Activated naive CD8-positive, alpha-beta T cell treated with anti-CD3 and anti-CD28 coated beads, Interleukin-2, amount 10 ng/mL, durations not matched to agents 7 days and 5 days (primary cell): ENCODE measurements at places on chromosomes 11 and 22. TPM values are rescaled to one million over a fixed set of nuclear protein-coding genes. Genes with fewer than 3 reads are reported as not detected.

UPB1 gene
- 0.34 TPM for total RNA-seq

KRTAP5-7 gene
- total RNA-seq: not detected

DNA sequence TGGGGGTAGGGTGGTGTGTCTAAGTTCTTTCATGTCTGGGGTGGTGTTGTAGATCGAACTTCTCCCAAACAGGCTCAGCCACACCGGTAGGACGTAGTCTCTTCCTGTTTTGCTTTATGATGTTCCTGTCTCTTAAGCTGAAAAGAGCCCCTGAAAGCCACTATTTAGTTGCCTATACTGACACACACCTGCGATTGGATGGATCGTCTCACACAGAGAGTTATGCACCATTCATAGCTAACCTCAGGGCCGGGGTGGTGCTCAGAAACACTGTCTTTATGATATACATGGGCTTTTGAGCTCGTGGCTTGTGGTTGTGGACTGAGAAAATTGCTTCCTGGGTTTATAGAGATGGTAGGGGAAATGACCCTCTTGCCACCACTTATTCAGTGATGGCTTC is 137.6 kb downstream of the TEAD1 start:
- no peak for DNase-seq

DHCR7 gene
- 48.8 TPM for total RNA-seq

DNA sequence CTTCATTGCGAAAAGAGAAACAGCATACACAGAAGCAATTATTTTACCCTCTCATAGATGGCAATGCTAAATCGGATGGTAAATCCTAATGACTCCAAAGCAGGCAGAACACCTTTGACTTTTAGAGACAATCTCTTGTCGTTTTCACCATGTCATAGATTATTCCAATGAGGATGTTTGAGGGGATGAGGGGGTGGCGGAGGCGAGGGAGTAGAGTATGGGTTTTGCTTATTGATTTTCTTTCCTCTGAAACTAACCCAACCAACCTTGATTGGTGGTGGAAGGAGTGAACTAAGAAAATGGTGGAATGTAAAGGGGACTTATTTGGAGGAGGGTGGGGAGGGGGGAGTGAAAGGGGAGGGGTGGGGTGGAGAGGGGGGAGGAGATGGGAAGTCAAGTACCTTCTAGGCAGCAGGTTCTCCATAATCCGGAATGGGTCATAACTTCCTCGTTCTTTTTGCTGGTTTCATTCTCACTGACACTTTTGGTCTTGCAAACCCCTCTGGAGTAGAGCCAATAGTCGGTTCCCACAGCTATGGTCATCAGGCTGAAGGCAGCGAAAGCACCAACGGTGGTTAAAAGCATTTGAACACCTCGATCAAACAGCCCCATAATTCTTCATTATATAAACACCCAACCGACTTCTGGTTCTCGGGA is 1.5 kb downstream of the CACNG2 start:
- no peak for DNase-seq

SGSM1 gene
- 0.34 TPM for total RNA-seq

DNA sequence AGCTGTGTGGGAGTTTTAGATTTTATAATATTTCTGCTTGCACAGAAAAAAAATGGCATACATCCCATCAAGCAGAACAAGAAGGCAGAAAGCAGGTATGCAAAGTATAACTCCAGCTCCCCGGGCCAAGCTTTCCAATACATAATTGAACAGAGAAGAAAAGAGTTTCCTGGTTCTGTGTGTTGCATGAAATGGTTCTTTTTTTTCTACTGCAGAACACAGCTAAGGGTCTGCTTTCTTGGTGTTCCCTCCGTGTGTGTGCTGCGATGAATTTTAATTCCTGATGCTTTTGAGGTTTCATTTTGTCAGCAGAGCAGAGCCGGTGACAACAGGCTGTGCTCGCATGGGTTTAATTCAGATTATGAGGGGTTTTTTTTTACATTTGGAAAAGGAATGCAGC is 70.7 kb upstream of the TTC12 start:
- no peak for DNase-seq

DNA sequence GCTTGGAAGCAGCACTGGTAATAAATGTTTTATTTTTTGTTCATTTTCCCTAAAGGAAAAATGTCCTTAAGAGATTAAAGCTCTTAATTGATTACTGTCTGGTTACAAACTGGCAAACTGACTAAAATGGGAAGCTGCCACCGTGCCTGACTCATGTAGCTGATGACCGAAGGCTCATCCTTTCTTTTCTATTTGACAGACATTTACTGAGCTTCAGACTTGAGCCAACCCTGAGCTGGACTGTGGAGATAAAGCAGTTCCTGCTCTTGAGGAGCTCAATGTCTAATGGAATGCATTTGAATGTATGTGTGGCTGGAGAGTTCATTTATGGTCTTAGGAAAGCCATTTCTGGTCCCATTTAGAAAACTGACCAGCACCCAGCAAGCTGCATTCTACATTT is 91.3 kb downstream of the RNF169 start:
- DNase-seq: no peak

DNA sequence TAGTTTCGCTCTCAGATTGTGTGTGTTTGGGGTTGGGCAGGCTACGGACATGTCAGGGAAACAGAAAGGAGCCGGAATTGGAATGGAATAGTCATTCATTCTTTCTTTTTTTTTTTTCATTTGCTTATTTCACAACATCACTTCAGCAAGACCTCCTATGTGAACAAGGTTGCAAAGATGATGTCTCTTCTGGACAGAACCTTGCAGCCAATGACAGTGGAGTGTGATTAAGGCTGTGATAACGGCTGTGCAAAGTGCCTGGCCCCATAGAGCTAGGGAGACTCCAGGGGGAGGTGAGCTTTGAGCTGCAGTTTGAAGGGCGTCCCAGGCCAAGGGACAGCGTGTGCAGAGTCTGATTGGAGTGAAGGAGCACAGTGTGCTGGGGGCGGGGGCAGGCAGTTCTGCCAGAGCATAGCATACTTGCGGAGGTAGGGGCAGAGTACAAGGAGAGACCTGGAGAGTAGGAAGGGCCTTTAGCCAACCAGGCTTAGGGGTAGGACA is 3.4 kb downstream of the TIGD3 start:
- no peak for DNase-seq

DNA sequence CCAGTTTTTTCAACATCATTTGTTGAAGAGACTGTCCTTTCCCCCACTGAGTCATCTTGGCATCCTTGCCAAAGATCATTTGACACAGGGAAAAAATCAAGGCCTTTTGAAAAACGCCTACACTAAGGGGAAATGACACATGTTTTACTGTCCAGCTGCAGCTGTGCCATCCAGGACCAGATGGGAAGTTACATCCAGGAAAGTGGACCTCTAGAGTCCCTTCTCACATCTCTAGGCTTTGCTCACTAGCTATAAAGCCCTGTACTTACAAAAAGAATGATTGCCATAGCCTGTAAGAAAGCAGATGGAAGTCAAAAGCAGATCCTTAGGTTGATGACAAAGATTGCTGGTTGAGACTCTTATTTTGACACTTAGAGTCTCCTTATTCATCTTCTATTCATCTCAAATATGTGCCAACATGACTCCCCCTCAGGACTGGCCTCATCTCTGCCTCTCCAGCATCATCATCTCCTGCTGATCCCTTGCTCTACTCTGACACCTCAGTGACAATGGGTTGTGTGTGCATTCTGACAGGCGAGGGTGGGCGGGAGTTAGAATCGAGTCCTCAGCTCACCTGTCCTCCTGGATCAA is 22.8 kb downstream of the OSBP2 start:
- no peak for DNase-seq

DNA sequence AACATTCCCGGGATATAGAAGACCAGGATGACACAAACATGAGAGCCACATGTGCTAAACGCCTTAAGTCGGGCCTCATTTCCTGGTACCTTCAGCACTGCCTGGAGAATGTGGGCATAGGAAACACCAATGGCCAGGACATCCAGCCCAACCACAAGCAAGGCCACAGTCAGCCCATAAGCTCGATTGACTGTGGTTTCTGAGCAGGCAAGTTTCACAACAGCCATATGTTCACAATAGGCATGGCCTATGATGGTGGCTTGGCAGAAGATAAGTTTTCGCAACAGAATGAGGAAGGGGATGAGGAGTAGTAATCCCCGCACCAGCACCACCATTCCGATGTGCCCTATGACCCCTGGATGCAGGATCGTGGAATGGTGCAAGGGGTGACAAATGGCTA is 26.9 kb upstream of the OR56A1 start:
- no peak for DNase-seq

GRCh38 chr22:32528984-32529982 is 54.7 kb downstream of the FBXO7 start:
- peak; percentile 61 for DNase-seq

OR6X1 gene
- total RNA-seq: not detected

DESI1 gene
- 29.5 TPM for total RNA-seq

DNA sequence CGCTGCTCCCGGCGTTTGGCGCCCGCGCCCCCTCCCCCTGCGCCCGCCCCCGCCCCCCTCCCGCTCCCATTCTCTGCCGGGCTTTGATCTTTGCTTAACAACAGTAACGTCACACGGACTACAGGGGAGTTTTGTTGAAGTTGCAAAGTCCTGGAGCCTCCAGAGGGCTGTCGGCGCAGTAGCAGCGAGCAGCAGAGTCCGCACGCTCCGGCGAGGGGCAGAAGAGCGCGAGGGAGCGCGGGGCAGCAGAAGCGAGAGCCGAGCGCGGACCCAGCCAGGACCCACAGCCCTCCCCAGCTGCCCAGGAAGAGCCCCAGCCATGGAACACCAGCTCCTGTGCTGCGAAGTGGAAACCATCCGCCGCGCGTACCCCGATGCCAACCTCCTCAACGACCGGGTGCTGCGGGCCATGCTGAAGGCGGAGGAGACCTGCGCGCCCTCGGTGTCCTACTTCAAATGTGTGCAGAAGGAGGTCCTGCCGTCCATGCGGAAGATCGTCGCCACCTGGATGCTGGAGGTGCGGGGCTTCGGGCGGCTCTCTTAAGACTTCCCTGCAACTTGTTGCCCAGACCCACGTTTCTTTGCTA is at the start of gene CCND1:
TSS of gene CCND1 (plus strand) at position 162 of the 587 bp plus-strand sequence. CDS start at position 320, 158 bp downstream.
- DNase-seq: peak; percentile 47

GRCh38 chr11:21641869-21642268 is 551.0 kb upstream of the ANO5 start:
- no peak for DNase-seq

CCDC116 gene
- 0.50 TPM for total RNA-seq

TRIM48 gene
- not detected for total RNA-seq

- no peak for DNase-seq
Observed at GRCh38 chr11:638631-639331, 1.7 kb downstream of the DRD4 start.

- no peak for DNase-seq
Observed at GRCh38 chr11:8729837-8730696, 47.5 kb downstream of the RPL27A start.

OR10G7 gene
- total RNA-seq: not detected

OR4P4 gene
- not detected for total RNA-seq

TUB gene
- 0.14 TPM for total RNA-seq

DNA sequence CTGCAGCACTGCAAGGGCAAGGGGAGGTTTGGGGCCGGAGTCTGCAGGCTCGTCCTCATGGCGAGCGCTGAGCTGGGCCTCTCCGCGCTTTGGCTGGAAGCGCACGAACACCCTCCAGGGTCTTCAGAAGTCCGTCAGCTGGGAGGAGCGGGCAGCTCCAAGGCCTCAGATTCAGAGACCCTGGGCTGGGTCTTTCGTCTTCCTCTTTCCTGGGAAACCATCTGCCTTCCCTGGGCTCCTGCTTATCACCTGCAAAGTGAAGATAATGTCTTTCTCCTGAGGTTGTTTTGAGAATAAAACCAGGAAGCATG is 525.6 kb downstream of the BRD1 start:
- DNase-seq: no peak

GRCh38 chr11:134599299-134599771 is 187.3 kb upstream of the B3GAT1 start:
- DNase-seq: no peak

KCNJ4 gene
- total RNA-seq: not detected

- no peak for DNase-seq
Observed at GRCh38 chr22:36873614-36874308, 13.0 kb downstream of the NCF4 start.

DNA sequence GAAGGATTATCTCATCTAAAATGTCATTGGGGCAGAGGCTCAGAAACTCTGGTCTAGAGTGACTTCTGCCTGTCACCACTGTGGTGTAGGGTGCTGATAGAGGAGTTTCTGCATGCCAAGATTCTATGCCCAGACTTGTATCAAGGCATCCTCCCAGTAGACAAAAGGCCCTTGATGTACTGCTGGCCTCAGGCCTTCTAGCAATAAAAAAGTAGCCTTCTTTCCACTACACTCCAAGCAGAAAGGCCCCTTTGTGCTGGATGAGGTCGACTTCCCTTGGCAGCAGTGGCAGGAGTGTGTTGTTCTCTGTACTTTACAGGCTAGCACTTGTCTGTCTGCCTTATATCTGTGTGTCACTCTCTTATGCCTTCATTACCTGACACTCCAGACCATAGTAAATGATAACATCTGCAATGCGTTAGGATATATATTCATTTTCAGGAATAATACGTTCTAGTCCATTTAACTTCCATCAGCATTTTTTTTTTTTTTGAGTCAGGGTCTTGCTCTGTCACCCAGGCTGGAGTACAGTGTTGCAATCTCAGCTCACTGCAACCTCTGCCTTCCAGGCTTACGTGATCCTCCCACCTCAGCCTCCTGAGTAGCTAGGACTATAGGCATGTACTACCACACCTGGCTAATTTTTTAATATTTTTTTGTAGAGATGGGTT is 49.5 kb upstream of the RRM1 start:
- no peak for DNase-seq

- DNase-seq: no peak
Observed at GRCh38 chr11:73195191-73196007, 22.7 kb upstream of the P2RY2 start.

DNA sequence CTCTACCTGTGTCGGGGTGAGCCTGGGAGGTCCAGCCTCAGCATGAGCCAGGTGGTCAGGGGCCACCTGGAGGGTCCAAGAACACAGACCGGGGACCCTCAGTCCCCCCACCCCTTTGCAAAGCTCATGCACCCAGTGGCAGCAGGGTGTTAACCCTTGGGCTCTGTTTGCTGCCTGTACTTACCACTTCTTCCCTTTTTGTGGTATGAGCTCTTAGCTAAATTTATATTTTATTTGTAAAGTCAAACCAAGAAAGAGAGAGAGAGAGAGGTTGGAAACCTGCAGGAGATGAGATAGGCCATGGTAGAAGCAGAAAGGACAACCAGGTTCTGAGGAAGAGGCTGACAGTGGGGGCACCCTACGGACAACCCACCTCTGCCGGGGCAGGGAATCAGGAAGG is 29.9 kb downstream of the IL10RA start:
- peak; percentile 42 for DNase-seq
